Hepatocyte (in vitro differentiated cells): ENCODE measurements at places on chromosomes 5 and 9. TPM values are rescaled to one million over a fixed set of nuclear protein-coding genes. Genes with fewer than 3 reads are reported as not detected.

DNA sequence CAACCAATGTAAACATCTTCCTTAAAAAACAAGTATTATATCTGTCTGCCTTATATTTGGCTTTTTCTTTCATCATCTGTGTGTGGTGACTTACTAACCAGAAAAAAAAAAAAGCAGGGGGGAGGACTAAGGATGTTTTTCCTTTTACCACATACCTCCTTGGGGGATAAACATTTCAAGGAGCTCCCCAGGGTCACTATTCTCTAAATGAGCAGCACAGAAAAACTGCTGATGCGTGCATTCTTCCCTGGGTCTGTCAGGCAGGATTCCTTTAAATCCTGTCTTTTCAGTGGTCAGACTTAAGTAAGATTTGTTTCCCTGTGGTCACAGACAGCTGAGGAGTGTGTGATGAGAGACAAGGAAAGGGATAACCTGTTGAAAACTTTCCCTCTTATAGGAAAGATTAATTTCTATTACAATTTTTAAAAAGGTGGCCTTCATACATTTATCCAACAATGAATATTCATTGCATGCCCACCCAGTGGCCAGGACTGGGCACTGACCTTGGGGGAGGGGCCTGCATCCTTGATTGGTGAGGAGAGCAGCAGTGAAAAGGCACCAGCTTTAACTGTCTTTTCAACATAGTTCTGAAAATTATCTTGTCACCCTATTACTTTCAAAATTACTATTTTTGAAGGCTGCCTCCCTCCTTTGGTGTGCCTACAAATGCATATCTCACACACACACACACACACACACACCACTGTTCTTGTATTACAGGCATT is 123.1 kb downstream of the TLE4 start:
- peak; percentile 30 for DNase-seq
- no peaks in the 10 kb centered on the region for H3K36me3 ChIP-seq
- peak overlapping the region; percentile 2 for H3K27ac ChIP-seq
- no peak overlapping the region for H3K4me3 ChIP-seq
- H3K27me3 ChIP-seq, result no peaks in the 10 kb centered on the region

Gene MYOZ3
- 0.83 and 1.8 TPM in 2 replicates for polyA plus RNA-seq

- no peak overlapping the region for H3K27ac ChIP-seq
- no peaks in the 10 kb centered on the region for H3K36me3 ChIP-seq
- H3K4me1 ChIP-seq, result no peaks in the 10 kb centered on the region
- no peaks in the 10 kb centered on the region for H3K27me3 ChIP-seq
- H3K4me3 ChIP-seq, result no peak overlapping the region
- DNase-seq, result no peak
These were observed 144.2 kb downstream of the MAN2A1 start for GRCh38 chr5:109833946-109834345.

GRCh38 chr5:81965524-81965923 is 6.3 kb upstream of the ATG10 start:
- DNase-seq, result no peak
- H3K27ac ChIP-seq, result no peak overlapping the region
- H3K4me3 ChIP-seq, result no peak overlapping the region

Gene CDX1
- polyA plus RNA-seq, result 43.3 and 46.9 TPM in 2 replicates

DNA sequence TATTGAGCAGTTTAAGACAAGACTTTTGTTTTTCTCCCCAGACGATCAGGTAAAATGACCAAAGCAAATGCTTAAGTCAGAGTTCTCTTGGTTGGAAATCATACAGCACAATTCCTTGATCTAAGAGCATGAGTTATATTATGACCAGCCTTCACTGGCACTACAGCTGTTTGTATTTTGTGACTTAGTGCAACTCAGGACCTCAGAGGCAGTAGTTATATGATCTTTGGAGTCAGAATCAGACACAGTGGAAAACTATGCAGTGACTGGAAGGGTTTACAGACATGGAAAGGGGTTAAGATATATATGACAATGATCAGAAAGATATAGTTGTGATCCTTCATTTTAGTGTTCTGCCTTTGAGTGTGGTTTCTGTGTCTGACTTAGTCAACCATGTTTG is 24.3 kb downstream of the RAD23B start:
- peak overlapping the region; percentile 64 for H3K27ac ChIP-seq
- H3K4me3 ChIP-seq, result no peak overlapping the region
- H3K27me3 ChIP-seq, result no peaks in the 10 kb centered on the region
- DNase-seq, result no peak
- H3K4me1 ChIP-seq, result peaks cover 17% of the 10 kb centered on the region
- no peaks in the 10 kb centered on the region for H3K36me3 ChIP-seq

Gene PAX5
- polyA plus RNA-seq, result not detected in 2 replicates

GRCh38 chr5:61349935-61350334 is 17.9 kb downstream of the ZSWIM6 start:
- no peaks in the 10 kb centered on the region for H3K27me3 ChIP-seq
- no peak overlapping the region for H3K4me3 ChIP-seq
- H3K4me1 ChIP-seq, result no peaks in the 10 kb centered on the region
- H3K27ac ChIP-seq, result no peak overlapping the region

DNA sequence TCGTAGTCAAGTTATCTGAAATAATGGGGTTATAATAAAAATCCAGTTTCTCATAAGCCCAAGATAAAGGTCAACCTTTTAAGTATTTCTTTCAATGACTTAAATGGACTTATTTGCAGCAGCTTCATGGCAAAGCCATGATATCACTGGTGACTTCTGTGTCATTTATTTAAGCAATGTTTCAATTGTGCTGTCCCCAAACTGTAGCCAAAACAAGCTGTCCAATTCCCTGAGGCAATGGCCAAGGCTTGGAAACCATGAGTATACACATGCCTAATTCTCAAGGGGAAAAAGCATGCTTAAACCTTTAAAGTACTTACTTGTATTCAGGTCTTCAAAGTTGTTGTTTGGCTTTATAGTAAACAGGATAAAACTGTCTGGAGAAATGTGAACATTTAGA is 376.4 kb upstream of the TNC start:
- H3K36me3 ChIP-seq, result no peaks in the 10 kb centered on the region
- H3K4me1 ChIP-seq, result peaks cover 14% of the 10 kb centered on the region
- DNase-seq, result no peak
- no peak overlapping the region for H3K4me3 ChIP-seq
- H3K27ac ChIP-seq, result peak overlapping the region; percentile 8

- no peaks in the 10 kb centered on the region for H3K27me3 ChIP-seq
- no peaks in the 10 kb centered on the region for H3K36me3 ChIP-seq
- H3K4me1 ChIP-seq, result no peaks in the 10 kb centered on the region
- no peak for DNase-seq
- no peak overlapping the region for H3K27ac ChIP-seq
- H3K4me3 ChIP-seq, result no peak overlapping the region
These were observed 20.3 kb downstream of the FBP1 start for GRCh38 chr9:94619026-94619425.

Gene SPATA24
- 5.5 and 9.8 TPM in 2 replicates for polyA plus RNA-seq

Gene TYRP1
- polyA plus RNA-seq, result 8.6 and 10.3 TPM in 2 replicates

Gene SPATA6L
- polyA plus RNA-seq, result 2.0 and 2.3 TPM in 2 replicates

DNA sequence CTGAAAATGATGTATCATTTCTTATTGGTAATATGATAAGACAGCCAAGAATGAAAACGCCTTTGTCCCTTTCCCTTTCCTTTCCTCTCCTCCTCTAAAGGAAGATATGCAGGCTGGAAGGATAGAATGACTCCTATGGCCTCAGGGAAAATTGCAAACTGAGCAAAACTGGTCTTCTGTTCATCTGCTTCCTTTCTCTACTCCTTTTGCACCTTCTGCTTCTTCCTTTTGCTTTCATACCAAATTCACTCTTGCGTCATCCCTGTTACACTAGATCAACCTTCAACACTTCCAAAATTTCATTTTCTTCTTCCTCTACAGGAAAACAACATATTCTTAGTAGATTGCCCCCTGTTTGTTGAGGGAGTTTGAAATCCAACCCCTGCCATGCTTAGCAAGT is 234.1 kb downstream of the ADAMTS6 start:
- no peak overlapping the region for H3K27ac ChIP-seq
- H3K4me1 ChIP-seq, result no peaks in the 10 kb centered on the region
- H3K36me3 ChIP-seq, result no peaks in the 10 kb centered on the region
